ENCODE measurements at places on chromosomes 6 and 20. TPM values are rescaled to one million over a fixed set of nuclear protein-coding genes. Genes with fewer than 3 reads are reported as not detected.

UNC93A gene
- total RNA-seq, result not detected

SLC13A3 gene
- not detected for total RNA-seq

DUSP15 gene
- not detected for total RNA-seq

HLA-DOA gene
- not detected for total RNA-seq

VNN1 gene
- not detected for total RNA-seq

FAM83D gene
- 28.6 TPM for total RNA-seq

KCNQ5 gene
- total RNA-seq, result 0.84 TPM

MUC21 gene
- total RNA-seq, result not detected

UBD gene
- not detected for total RNA-seq

BPIFB2 gene
- not detected for total RNA-seq

FOXS1 gene
- not detected for total RNA-seq

FAM217B gene
- 10.7 TPM for total RNA-seq

DSP gene
- 0.07 TPM for total RNA-seq

BPI gene
- total RNA-seq, result not detected

ZC2HC1B gene
- total RNA-seq, result not detected

VWA7 gene
- total RNA-seq, result 0.47 TPM

ARMH2 gene
- not detected for total RNA-seq

TRIM40 gene
- total RNA-seq, result not detected

- no peak for DNase-seq
These were observed 35.7 kb downstream of the CNBD2 start for GRCh38 chr20:36004045-36004444.

- no peak for DNase-seq
These were observed 163.2 kb upstream of the TSHZ2 start for GRCh38 chr20:52809003-52809402.

- no peak for DNase-seq
These were observed 25.7 kb upstream of the PTGIS start for GRCh38 chr20:49593466-49594142.

GRCh38 chr20:44979090-44979621 lies 12.8 kb downstream of the STK4 start:
- DNase-seq, result no peak

- no peak for DNase-seq
These were observed 586 bp upstream of the HMGA1 start for GRCh38 chr6:34236131-34236442.

DNA sequence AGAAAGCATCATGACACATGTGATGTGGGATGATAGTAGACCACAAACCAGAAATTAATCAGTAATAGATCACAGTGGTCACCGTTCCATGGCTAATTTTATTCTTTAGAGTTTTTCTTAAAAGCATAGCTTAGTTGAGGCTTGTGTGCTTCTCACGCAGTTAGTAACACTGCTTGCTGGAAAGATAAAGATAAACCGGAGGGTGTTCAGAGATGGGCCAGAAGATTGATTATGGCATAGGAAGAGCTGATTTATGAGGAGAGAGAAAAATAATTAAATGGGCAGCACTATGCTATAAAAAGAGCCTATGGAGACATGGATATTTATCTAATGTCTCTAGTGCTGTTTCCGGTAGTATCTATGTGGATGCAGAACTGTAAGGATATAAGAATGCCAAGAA lies 173.6 kb downstream of the MMS22L start:
- no peak for DNase-seq

DNA sequence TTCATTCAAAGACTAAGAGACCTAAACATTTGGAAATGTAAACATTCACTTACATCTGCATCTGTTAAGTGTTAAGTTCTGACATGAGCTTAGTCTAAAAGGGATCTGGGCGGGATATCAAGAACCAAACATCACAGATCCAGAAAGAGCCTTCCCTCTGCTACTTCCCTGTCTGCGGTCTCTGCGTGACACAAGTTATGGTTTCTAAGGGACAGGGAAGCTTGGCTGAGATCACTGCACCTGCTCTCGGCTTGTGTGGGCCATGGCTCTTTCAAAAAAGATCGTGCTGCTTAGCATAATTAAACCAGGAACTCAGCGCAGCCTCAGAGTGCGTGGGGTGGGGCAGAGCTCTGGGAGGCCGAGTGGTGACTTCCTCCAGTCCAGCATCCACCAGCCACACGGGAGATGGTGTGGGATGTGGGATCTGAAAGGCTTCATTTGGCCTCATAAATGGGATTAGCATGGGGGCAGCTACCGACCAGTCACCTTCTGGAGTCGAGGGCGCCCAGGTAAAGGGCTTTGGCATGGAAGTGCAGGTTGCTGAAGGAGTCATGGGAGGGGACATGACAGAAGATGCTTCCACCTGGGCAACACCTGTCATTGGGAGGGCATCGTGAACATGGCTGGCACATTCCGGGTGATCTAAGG lies 16.7 kb upstream of the RAMACL start:
- DNase-seq, result no peak

DNA sequence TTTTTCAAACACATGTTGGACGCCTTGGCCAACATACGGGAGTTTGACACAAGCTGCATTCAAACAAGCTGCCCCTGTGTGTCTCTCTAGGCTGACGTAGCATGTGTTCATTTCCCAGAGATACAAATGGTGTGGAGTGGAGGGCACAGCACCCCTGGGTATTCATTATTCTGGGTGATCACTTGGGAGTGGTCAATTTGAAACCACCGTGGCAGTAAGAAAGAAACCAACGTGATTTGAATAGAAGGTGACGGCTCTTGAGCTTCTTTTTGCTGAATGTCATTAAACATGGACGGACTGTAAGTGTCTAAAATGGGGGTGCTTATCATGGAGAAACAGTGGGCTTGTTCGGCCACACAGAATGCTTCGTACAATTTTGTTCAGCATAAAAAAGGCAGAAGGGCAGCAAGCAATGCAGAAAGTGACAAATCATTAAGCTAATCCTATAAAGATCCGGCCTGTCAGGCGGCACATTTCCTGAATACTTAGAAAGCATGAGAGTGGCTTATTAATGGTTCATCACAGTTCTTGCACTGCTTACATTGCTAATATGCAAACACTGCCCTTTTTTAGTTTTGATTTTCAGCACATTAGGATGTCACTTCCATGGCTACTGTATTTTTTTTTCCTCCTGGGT lies 1261.9 kb upstream of the CITED2 start:
- DNase-seq, result no peak

DNA sequence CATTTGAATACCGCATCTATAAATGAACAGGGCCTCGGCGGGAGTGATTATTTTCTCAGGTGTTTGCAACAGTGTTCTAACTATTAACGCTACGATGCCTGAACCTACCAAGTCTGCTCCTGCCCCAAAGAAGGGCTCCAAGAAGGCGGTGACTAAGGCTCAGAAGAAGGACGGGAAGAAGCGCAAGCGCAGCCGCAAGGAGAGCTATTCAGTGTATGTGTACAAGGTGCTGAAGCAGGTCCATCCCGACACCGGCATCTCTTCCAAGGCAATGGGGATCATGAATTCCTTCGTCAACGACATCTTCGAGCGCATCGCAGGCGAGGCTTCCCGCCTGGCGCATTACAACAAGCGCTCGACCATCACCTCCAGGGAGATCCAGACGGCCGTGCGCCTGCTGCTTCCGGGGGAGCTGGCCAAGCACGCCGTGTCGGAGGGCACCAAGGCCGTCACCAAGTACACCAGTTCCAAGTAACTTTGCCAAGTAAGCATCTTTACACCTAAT lies 70.9 kb downstream of the HFE start:
- DNase-seq, result no peak

GRCh38 chr6:163356324-163356723 lies 58.2 kb upstream of the QKI start:
- no peak for DNase-seq

- DNase-seq, result no peak
These were observed 285.3 kb upstream of the CITED2 start for GRCh38 chr6:139659711-139660110.

DNA sequence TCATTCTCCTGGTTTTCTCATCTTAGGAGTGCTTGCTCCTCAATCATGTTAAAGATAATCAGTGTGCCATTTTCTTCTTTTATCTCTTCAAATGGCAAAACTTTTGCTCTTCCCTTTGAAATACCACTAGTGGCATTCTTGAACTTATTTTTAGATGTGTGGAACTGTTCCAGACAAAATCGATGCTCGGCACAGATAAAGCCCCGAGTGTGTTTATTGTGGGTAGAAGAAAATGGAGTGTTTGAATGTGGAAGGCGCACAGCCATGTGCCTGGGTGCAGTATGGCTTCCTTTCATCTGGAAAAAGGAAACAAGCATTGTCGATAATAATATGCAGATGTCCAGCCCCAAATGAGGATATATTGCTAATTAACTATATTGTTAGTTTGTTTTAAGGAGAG lies 42.4 kb downstream of the ISM1 start:
- no peak for DNase-seq

DNA sequence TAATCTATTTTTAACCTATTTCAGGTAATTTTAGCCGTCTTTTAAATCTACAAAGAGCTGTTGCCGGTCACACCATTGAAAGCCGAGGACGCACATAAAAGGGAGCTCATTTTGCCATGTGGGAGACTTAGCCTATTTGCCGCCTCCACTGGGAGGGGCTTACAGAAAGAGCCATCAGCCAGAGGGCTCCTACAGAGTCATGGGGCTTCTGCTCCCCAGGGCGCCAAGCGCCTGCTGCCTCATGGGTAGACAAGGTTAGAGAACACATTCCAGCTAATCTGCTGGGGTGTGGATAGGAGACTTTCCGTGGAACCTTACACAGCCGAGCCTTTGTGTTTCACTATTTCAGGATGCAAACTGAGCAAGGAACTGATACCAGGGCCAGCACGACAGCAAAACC lies 12.6 kb downstream of the PCMTD2 start:
- no peak for DNase-seq

GRCh38 chr20:16062661-16063581 lies 510.3 kb downstream of the KIF16B start:
- no peak for DNase-seq

DNA sequence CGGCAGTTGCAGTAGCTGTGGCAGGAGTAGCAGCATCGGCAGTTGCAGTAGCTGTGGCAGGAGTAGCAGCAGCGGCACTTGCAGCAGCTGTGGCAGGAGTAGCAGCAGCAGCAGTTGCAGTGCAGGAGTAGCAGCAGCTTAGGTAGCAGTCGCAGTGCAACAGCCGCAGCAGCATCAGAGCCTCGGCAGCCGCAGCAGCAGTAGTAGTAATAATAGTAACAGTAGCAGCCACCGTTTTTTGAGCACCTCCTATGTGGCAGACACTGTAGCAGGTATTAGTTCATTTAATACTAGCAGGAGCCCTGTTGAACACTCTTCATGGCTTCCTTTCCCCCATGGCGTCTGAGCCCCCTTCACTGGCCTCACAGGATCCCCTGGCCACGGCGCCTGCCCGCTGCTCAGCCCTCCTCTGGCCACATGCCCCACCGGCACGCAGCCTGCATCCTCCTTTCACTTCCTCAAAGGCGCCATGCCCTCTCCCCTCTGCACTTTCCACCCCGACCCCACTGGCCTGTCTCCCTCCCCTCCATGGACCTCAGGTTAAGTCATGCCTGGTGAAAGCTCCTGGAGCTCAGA lies 19.1 kb upstream of the IRF4 start:
- no peak for DNase-seq

- no peak for DNase-seq
These were observed 18.9 kb downstream of the TFAP2A start for GRCh38 chr6:10395704-10396546.

GRCh38 chr20:53491462-53491861 lies 102.2 kb downstream of the ZNF217 start:
- no peak for DNase-seq

- no peak for DNase-seq
These were observed 374.3 kb upstream of the GJE1 start for GRCh38 chr6:141758430-141758829.

GRCh38 chr6:19660123-19660910 lies 176.9 kb upstream of the ID4 start:
- DNase-seq, result no peak

DNA sequence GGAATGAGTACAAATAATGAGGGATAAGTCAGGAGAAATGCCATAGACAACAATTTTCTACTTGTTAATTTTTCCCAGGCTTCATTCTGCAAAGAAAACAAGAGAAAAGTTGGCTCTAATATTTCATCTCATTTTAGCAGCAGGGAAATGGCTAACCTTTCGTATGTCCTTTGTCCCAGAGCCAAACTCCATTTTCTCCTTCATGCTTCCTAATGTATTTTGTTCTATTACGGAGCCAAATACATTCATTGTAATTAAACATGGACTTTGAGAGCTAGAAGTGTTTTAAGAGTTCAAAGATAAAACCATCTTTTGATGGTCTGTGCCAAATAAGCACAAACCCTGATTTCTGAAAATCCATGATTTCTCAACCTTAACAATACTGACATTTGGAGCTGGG lies 136.9 kb downstream of the PTCHD4 start:
- no peak for DNase-seq

DNA sequence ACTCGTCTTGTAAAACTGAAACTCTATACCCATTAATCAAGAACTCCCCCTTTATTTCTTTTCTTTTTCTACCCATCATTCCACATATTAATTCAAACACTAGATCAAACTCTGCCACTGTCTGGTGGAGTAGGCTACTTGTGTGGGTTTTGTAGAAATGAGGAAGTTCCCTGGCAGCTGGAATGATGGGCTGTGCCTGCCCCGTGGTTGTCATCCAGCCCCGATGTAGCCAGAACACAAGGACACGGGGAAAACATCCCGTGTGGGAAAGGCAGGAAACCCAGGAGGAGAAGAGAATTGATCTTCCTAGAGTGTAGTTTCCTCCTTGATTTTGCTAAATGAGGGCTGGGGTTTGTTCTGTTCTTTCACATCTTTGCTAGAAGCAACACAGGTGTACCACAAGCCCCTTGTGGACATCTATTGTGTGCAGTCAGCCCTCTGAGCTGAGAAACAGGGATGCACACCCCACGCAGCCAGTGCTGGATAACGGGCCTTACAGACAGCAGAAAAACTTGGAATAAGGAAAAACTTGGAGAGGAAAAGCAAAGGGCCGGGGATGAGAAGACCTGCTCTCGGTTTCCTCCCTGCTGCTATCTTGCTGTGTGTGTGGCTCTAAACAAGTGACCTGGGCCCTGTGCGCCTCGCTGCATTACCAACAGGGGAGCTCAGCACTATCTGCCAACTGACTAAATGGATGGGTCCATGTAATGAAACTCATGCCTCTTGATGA lies 88.0 kb downstream of the SCML4 start:
- DNase-seq, result no peak

- no peak for DNase-seq
These were observed 196.9 kb upstream of the SLC24A3 start for GRCh38 chr20:19015351-19016139.

DNA sequence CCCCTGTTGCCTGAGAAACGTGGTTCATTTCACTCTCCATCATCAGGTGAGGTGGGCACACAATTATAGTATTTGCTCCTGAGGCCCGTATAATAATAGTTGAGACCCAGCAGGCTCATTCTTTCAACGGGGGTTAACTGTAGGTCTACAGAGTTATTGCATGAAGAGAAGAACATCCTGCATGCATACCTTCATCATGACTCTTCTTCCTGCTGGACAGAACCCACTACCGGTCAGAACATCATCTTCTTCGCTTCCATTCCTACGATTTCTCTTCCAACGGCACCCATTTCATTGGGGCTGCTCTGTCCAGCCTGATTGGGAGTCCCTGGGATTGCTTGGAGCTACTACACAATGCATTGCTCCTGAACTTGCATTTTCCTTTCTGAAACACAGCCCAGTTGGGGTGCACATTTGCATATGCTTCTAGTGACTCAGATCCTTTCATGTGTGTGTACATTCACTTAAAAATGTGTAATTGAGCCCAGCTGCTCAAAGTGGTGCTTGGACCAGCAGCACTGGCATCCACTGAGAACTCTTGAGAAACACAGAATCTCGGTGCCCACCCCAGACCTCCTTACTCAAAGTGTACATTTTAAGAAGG lies 57.4 kb downstream of the SLC24A3 start:
- DNase-seq, result no peak

- DNase-seq, result no peak
These were observed 690.7 kb downstream of the KIF16B start for GRCh38 chr20:15882553-15882952.
